ENCODE measurements at places on chromosomes 1 and 21.

GRCh38 chr1:23810818-23811540, 10.4 kb upstream of the GALE start:
- H3K4me3 ChIP-seq = no peak overlapping the region
- peaks cover 17% of the 10 kb centered on the region for H3K36me3 ChIP-seq
- H3K27ac ChIP-seq = no peak overlapping the region
- H3K27me3 ChIP-seq = no peaks in the 10 kb centered on the region
- peak; percentile 53 for DNase-seq

- DNase-seq = no peak
- no peaks in the 10 kb centered on the region for H3K36me3 ChIP-seq
- H3K27me3 ChIP-seq = no peaks in the 10 kb centered on the region
- no peak overlapping the region for H3K27ac ChIP-seq
- no peaks in the 10 kb centered on the region for H3K4me1 ChIP-seq
Measured at GRCh38 chr21:27674041-27674615, 707.2 kb upstream of the ADAMTS5 start.

DNA sequence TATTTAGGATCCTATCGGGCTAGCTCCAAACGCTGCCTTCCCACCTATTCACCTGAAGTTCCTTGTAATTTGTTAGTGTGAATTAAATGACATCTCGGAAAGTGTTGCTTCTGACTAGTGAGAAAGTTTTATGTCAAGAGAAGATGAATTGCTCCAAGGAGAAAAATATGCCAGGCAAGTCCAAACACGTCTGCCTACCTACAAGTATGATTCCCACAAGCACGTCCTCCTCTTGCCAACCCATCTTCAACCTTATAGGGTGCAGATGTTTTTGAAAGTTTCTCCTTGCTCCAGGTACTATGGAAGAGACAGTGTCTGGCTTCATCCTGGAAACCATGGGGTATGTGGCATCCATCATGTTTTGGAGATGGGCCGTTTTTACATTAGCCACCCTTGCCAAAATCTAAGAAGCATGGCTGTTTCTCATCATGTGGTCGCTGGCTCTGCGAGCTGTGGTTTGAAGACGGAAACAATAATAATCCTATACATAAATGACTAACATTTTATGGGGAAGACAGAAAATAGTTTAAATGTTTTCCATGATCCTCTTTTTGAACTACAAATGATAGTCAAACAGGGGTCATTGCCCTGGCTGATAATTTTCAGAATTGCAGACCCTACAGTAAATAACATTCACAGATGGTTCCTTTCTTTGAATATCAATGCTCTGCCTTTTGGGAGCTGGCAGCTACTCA, 505.8 kb downstream of the SMYD3 start:
- no peak overlapping the region for H3K27ac ChIP-seq
- H3K27me3 ChIP-seq = no peaks in the 10 kb centered on the region
- H3K36me3 ChIP-seq = no peaks in the 10 kb centered on the region

DNA sequence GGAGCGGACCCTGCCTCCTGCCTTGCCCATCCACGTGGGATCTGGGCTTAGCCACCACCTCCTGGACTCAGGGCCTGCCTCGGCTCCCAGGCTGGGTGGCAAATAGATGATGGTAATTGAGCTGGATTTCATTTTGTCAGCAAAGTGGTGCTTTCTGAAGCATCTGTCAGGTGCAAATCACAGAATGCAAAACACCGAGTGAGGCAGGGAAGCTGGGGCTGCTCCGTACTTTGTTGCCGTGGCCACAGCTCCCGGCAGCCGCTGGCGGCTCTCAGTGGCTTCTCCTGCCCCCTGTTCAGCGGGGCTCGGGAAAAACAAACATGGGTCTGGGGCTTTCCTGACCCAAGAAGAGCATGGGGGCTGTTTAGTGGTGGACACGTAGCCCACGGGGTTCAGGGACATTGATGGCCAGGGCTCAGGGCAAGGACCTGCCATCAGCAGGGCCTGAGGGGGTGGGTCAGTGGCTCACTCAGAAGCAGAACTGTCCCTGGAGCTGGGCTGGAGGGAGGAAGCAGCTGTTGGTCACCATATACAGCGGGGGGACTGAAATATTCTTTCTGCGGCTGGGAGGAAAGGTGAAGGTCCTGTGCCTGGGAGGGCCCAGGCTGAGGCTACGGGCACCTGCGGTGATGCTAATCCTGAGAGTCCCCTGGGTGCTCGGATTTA, 130.0 kb upstream of the VAMP3 start:
- H3K4me3 ChIP-seq = no peak overlapping the region
- H3K27me3 ChIP-seq = no peaks in the 10 kb centered on the region
- DNase-seq = no peak

- no peaks in the 10 kb centered on the region for H3K4me1 ChIP-seq
- no peak overlapping the region for H3K4me3 ChIP-seq
- H3K36me3 ChIP-seq = no peaks in the 10 kb centered on the region
- H3K27me3 ChIP-seq = peaks cover 51% of the 10 kb centered on the region
- no peak for DNase-seq
Measured at GRCh38 chr1:220783453-220783852, 3.3 kb upstream of the MTARC1 start.

GRCh38 chr1:211944733-211945500, 90.4 kb downstream of the INTS7 start:
- H3K36me3 ChIP-seq = peaks cover 49% of the 10 kb centered on the region
- H3K4me3 ChIP-seq = no peak overlapping the region
- no peaks in the 10 kb centered on the region for H3K27me3 ChIP-seq
- peaks cover 8% of the 10 kb centered on the region for H3K4me1 ChIP-seq
- DNase-seq = no peak

DNA sequence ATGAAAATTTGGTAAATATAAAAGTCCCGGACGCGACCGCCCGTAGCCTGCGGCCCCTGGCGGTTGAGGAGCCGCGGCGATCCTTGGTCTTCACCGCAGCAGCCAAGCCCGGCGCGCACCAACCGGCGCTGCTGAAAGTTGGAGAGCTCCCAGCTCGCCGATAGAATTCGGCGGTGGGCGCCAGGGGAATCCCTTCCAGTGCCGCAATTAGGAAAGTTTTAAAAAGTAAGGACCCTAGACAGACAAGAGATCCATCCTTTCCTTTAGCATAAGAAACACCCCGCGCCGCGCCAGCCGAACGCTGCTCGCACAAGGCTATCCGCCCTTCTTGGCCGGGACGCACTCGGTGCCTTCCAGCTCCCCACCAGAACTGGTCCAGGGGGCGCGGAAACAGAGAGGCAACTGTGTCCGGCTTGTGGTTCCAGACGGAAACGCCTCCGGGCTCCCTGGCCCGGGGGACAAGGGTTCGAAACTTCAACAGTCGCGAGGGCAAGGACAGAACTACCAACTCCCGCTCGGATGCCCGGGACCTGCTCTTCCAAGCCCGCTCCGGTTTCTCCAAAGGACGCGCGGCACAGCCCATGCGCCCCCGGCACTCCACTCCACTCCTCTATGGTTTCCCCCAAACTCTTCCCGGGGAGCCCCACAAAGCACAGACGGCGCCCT, 1.7 kb downstream of the FAM78B start:
- H3K27me3 ChIP-seq = peaks cover 56% of the 10 kb centered on the region
- peak overlapping the region; percentile 82 for H3K4me3 ChIP-seq
- no peaks in the 10 kb centered on the region for H3K36me3 ChIP-seq
- DNase-seq = peak; percentile 16
- H3K4me1 ChIP-seq = peaks cover 21% of the 10 kb centered on the region

DNA sequence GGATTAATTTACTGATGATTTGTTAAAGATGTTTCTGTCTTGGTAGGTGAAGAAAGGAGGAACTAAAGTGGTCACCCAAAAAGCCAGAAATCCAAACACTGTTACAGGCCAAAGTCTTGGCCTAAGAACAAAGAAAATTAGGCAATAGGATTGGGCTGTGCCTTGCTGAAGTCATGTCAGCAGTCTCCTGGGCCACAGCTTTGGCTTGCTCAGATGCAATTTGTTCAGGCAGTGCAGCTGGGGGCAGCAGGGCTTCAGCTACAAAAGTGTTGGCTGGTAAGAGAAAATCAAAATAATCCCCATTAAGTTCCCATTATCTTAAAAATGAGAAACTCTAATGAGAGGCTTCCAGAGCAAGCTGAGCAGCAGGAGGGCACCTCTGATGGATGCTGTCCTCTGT, 14.0 kb upstream of the RAP1A start:
- peaks cover 22% of the 10 kb centered on the region for H3K36me3 ChIP-seq
- H3K27me3 ChIP-seq = no peaks in the 10 kb centered on the region
- no peak for DNase-seq
- peaks cover 57% of the 10 kb centered on the region for H3K4me1 ChIP-seq
- H3K4me3 ChIP-seq = no peak overlapping the region
- peak overlapping the region; percentile 97 for H3K27ac ChIP-seq

DNA sequence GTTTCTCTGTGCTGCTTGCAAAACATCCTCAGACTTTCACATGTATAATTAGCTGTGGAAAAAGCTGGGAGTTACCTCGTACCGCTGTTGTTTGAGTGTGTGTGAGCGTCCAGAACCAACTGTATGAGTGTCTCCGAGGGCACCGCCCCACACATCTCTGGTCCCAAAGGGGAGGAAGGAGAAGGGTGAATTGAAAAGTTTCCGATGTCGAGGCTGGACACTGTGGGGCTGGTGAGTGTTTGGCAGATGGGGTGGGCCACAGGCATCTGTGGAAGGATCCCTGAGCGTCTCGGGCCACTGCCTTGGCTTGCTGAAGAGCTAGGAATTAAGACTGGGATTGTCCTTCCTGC, 1.2 kb downstream of the ATP2B4 start:
- no peaks in the 10 kb centered on the region for H3K27me3 ChIP-seq
- H3K4me1 ChIP-seq = peaks cover 62% of the 10 kb centered on the region
- H3K27ac ChIP-seq = peak overlapping the region; percentile 91
- peak overlapping the region; percentile 96 for H3K4me3 ChIP-seq
- DNase-seq = peak; percentile 21
- peaks cover 38% of the 10 kb centered on the region for H3K36me3 ChIP-seq

DNA sequence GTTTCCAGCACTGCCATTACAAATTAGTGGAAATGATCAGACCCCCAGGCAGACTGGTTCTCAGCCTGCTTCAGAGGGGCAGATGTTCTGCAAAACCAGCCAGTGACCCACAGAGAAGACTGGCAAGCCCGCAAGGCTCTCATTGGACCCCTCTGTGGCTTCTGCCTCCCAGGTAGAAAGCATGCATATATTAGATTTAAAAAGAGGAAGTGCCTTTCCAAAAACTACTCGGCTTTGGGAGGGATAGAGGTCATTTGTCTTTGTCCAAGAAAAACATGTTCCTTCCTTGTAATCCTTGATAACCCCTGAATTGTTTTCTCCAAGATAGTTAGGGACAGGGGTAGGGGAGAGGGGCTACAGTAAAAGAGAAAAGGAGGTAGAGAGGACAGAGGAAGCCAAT, 11.8 kb downstream of the HIVEP3 start:
- peaks cover 22% of the 10 kb centered on the region for H3K4me1 ChIP-seq
- H3K27me3 ChIP-seq = peaks cover 16% of the 10 kb centered on the region
- peaks cover 6% of the 10 kb centered on the region for H3K36me3 ChIP-seq
- H3K27ac ChIP-seq = no peak overlapping the region

DNA sequence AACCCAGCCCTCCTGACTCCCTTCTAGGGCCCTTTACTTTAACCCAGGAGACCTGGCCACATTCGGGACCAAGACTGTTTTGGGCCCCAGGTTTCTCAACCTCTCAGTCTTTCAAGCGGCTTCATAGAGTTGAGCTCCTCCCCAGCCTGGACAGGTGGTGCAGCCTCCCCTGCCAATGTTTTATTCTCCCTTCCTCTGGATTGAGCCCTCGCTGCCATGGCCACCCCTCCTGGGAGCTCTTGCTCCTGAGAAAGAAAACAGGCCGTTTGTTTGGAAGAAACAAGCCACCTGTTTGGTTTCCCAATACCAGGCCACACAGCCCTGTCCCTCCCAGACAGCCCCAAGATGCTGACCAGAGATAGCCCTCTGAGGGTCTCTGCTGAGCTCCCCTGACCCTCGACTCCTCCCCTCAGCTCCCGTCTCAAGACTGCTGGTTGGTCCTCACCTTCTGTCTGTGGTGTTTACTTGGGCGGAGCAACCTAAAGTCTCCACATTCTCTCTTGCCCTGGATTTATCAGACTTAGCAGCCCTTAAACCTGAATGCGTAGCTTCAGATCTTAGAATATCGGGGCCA, 3.3 kb downstream of the TMEM51 start:
- H3K36me3 ChIP-seq = no peaks in the 10 kb centered on the region
- peaks cover 33% of the 10 kb centered on the region for H3K27me3 ChIP-seq
- DNase-seq = no peak
- peaks cover 19% of the 10 kb centered on the region for H3K4me1 ChIP-seq
- no peak overlapping the region for H3K4me3 ChIP-seq

GRCh38 chr1:153531638-153532037, 4.2 kb downstream of the S100A6 start:
- DNase-seq = no peak
- no peaks in the 10 kb centered on the region for H3K27me3 ChIP-seq
- H3K27ac ChIP-seq = peak overlapping the region; percentile 84

DNA sequence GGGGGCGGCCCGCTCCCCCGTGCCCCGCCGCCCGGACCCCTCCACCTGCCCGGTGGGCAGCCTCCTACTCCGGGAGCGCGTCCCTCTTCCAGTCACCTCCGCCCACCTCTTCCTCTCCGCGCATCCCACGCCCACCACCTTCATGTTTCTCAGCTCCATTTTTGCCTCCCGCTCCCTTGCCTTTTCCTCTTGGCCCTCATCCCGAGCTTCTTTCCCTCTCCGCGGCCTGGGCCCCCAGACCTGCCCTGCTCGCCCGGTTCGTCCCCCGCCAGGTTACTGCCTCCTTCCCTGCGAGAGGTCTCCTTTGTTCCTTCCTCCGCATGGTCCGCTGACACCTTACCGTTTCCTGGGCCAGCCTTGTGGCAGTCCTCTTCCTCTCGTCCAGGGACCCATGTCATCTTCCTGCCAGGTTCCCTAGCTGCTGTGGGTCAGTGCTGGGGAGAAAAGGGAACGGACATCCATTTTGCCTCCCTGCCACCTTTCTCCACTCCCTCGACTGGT, 563 bp downstream of the QSOX1 start:
- H3K4me3 ChIP-seq = peak overlapping the region; percentile 89
- peak overlapping the region; percentile 89 for H3K27ac ChIP-seq
- H3K27me3 ChIP-seq = peaks cover 3% of the 10 kb centered on the region
- H3K4me1 ChIP-seq = peaks cover 40% of the 10 kb centered on the region
- H3K36me3 ChIP-seq = no peaks in the 10 kb centered on the region

- no peak for DNase-seq
- H3K4me3 ChIP-seq = no peak overlapping the region
- no peaks in the 10 kb centered on the region for H3K36me3 ChIP-seq
- peaks cover 33% of the 10 kb centered on the region for H3K27me3 ChIP-seq
- no peak overlapping the region for H3K27ac ChIP-seq
Measured at GRCh38 chr1:17542645-17543044, 3.1 kb downstream of the ARHGEF10L start.

DNA sequence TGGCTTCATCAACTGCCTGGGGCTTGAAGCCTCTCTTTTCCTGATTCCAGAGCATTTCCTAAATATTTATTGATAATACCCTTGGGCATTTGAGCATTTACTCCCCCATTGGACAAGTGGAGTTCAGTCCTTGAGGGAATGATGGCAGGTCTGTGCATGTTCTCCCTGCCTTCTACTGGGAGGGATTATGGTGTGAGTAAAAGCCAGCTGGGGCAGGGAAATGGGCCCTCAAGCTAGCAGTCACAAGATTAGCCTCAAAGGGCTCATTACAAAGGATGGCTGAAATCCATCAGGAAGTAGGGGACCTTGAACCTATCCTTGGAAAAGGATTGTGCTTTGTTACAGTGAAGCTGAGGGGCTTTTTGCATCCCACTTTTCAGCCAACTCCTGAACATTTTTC, 24.2 kb upstream of the OSBPL9 start:
- no peaks in the 10 kb centered on the region for H3K36me3 ChIP-seq
- H3K4me1 ChIP-seq = no peaks in the 10 kb centered on the region
- no peak overlapping the region for H3K27ac ChIP-seq
- DNase-seq = no peak
- H3K4me3 ChIP-seq = no peak overlapping the region

- DNase-seq = no peak
- H3K4me3 ChIP-seq = no peak overlapping the region
- H3K27me3 ChIP-seq = no peaks in the 10 kb centered on the region
- H3K27ac ChIP-seq = no peak overlapping the region
Measured at GRCh38 chr1:107689159-107689558, 275.8 kb downstream of the VAV3 start.

Data from activated T-helper 2 cell treated with anti-CD3 and anti-CD28 coated beads, Interferon-gamma antibody, Interleukin-2, Interleukin-4, amounts not matched to agents 10 μg/mL and 5 μg/mL and 100 μg/mL, durations not matched to agents 14 hours and 24 hours and 36 hours (primary cell).